Fibroblast of skin of back (primary cell): ENCODE measurements at places on chromosomes 7 and 10.

GRCh38 chr10:52019077-52019555 lies 295.0 kb upstream of the DKK1 start:
- DNase-seq = no peak

DNA sequence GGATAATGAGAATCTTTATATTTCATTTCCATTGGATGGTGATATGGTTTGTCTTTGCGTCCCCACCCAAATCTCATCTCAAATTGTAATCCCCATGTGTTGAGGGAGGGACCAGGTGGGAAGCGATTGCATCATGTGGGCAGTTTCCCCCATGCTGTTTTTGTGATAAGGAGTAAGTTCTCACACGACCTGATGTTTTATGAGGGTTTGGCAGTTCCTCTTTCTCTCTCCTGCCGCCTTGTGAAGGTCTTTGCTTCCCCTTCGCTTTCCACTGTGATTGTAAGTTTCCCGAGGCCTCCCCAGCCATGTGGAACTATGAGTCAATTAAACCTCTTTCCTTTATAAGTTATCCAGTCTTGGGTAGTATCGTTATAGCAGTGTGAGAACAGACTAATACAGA lies 59.4 kb downstream of the MTPN start:
- no peak for DNase-seq

DNA sequence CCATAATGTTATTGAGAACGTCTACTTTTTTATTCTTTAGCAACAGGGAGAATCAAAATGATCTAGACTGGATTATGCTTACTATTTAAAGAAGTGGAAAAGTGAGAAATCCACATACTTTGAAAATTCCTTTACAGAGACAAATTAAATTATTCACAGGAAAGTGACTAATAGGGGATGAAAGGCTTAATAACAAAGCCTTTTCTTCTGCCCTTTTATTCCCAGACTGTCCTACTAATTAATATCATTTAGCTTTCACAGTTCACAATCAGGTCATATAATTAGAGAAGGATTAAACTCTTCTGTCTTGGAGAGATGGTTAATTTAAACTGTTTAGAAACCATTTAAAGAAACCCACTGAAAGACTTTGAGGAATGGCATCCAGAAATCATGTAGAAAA lies 58.8 kb downstream of the ARL4A start:
- DNase-seq = no peak

GRCh38 chr7:77428777-77429231 lies 12.7 kb upstream of the GSAP start:
- no peak for DNase-seq

DNA sequence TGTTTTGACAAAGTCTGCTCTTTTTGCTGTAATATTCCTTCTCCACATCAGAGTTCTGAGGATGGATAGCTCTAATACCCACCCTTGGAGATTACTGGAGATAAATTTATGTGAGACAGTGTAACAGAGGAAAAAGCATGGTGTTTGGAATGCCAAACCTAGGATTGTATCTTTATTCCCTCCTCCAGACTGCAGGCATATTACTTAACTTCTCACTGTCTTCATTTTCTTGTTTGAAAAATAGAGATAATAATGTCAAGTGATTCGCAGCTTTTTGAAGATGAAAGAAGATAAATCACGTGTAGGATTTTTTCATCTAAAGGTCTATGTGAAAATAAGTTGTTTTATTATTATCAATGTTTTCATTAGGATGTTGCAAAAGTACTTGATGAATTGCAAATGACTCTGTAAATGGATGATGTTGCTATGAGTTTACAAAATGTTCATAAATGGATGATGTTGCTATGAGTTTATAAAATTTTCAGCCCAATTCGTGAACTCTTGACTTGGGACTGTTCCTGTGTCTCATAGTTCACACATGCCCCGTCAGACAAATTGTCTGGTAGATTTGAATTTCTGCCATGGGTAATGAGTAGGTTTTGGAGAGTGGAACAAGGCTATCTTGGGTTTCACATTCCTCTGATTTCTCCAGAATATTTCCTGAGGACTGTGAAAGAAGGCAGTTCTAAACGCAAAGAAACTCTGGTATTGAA lies 113.1 kb upstream of the IGFBP3 start:
- DNase-seq = peak; percentile 58

DNA sequence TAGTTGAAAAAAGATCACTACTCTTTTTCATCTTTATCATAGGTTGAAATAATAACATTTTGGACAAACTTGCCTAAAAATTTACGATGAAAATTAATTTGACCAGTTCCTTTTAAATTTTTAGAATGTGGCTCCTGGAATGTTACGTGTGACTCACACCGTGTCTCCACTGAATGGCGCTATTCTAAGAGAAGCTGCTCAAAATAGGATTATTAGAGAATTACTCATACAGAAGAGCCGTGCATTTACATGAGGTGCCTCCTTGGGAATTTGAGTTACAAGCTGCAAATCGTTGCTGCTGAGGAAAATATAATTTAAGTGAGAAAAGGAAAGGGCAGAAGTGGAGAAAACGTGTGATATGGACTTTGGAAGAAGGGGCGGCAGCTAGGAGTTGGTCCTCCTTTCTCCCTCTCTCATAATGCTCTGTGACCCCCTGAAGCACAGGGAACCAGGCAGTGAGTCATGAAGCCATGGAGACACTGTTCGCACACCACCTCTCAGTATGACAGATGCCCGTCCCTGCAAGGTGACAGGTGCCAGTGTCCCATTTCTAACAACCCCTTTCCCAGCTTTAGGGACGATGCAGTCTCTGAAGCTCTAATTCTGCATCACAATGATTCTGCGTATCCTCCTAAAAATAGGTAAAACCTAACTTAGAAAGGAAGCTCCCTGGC lies 323.2 kb upstream of the COBL start:
- DNase-seq = no peak

GRCh38 chr10:20147684-20148083 lies 331.5 kb downstream of the PLXDC2 start:
- DNase-seq = no peak

DNA sequence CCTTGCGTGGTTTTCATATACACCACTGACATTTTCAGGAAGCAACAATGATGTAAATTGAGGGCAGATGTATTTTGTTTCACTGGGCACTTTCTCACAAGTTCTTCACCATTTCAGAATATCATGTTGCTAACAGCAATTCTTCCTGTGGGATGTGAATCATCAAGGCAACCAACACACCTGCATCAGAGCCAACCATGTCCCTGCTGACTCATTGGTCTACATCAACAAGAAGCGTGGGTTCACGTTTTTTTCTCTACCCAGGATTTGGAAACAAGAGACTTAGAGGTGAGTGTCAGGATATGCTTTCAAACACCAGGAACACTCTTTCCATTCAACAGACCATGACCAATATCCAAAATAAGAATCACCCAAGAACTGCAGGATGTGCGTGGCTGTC lies 203.9 kb downstream of the TEX36 start:
- DNase-seq = no peak

- no peak for DNase-seq
Observed at GRCh38 chr10:65719790-65720189, 1206.0 kb upstream of the LRRTM3 start.

DNA sequence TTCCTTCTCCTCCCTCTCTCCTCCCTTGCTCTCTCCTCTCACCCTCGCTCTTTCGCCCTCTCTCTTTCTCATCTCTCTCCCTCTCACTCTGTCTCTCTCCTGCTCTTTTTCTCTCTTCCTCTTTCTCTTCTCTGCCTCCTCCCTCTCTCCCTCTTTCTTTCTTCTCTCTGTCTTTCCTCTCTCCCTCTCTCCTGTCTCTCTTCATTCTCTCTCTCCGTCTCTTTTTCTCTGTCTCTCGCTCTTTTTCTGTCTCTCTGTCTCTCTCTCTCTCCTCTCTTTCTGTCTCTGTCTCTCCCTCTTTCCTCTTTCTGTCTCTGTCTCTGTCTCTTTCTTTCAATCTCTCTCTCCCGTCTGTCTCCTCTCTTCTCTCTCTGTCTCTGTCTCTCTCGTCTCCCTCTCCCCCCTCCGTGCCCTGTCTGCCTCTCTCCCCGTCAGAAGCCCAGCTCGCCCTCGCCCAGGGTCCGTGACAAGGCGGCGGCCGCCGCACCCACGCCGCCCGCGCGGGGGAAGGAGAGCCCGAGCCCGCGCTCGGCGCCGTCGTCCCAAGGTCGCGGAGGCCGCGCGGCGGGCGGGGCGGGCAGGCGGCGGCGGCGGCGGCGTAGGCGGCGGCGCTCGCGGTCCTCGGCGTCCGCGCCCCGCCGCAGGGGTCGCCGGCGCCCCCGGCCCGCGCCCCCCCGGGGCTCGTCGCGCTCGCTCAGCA lies 21.3 kb upstream of the HSPB1 start:
- no peak for DNase-seq

DNA sequence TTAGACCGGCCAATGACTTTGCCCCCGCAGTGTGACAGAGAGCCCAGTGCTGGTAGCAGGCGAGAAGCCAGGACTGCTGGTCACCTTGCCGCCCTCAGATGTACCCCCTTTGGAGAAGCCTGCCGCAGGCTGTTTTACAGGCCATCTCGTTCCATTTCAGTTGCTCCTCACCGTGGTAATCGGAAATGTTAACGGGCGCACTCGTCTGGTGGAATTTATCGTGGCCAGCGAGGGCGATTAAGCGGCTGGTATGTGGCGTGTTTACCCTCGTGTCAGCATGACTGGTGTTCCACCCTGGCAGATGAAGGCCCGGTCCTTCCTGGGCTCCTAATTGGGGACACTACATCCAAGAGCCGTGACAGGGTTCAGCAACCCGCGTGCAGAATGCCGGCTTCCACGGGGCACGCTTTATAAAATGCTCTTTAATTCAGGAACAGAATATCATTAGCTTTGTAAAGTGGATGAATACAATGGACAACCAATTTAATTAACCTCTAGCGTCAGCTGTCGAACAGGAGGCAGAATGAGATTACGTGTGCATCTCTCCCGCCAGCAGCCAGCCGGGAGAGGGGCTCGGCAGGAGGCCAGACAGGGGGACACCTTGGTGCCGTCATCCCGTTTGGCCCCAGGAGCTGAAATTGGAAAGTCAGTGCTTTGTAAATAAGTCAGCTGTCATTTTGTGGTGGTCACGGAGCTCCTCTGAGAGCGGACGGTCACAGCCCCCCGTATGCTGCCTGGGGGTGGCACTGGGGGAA lies 108.3 kb downstream of the NKX6-2 start:
- DNase-seq = no peak

DNA sequence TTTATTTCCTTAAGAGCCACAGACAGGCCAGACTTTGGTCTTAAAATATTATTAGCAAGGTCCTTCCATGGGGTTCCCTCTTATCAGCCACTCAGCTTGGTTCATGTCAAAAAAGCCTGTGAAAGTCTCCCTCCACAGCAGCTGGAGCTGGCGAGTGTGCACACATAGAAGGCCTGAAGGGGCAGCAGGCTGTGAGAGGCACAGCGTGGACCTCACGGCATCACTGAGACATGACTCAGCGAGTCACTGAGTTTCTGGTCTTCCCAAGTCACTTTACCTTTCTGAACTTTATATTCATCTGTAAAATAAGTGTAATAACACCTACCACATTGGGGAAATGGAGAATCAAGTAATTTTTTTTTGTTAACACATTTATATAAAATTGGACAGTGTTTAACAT lies 8.7 kb downstream of the TAF3 start:
- peak; percentile 35 for DNase-seq

DNA sequence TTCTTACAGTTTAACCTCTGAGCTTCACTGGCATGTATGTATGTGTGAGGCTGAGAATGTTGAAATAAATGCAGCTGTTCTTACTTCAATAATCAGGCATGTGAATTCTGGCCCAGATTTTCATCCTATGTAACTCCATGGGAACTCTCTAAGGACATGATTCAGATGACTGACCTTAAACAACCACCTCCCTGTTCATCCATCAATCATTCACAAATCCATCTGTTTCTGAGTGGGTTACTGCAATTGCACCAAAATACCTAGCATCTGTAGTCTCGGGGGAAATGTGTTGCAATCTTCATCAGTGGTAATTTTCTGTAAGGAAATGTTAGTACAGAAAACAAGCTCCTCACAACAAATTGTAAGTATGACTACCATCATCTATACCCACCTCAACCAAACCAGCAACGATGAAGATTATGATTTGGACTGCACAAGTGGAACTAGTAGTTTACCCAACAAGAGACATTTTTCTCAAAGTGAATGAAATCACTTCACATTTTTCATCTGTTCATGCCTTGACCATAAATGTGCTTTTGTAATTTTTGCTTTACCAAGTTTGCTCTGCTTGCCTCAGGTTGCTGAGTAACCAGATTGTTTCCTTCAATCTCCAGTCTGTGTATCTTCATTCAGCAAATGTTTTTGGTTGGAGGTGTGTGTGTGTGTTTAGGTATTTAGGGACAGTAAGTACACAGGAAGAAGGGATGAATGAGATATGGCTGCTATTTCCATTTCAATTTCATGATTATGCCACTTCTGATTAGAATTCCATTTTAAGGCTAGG lies 65.7 kb upstream of the FZD8 start:
- DNase-seq = no peak

- DNase-seq = no peak
Observed at GRCh38 chr10:71880425-71881306, 29.6 kb upstream of the PSAP start.

- DNase-seq = peak; percentile 7
Observed at GRCh38 chr7:70788276-70788675, 343.7 kb upstream of the GALNT17 start.

DNA sequence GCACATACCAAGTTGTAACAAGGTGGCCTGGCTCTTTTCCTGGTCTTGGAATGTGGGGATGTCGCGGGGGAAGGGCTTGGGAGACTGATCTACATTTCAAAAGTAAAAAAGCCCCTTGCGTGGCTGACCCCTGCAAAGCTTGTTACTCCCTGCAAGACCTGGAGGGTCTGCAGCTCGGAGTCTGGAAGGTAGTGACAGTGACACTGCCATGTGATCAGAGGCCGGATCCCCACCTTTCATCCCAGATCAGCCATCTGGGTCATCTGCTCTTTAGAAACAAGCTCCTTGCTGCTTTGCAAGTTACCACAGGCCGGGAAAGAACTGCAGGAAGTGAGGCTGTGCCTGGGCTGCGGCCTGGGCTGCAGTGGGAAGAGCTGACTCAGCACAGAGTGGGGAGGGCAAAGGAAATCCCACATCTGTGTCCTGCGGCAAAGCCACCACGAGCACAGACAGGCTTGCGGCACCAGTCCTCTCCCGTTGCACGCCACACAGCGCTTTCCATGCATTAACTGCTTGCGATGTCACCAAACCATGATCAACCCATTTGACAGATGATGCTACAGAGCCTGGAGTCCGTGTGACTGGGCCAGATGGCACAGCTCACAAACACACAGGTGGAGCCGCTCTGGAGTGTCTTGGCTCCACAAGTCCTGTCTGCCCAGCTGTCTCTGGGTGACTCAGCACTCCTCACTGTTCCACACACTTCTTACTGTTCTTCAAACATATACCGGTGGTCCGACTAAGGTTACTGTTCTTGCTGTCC lies 97.7 kb downstream of the SH3PXD2A start:
- DNase-seq = peak; percentile 73
